Activated CD8-positive, alpha-beta memory T cell treated with anti-CD3 and anti-CD28 coated beads for 48 hours (primary cell): ENCODE measurements at places on chromosomes 5 and 9.

- no peak for DNase-seq
These were observed 20.6 kb upstream of the NR5A1 start for GRCh38 chr9:124527781-124528180.

DNA sequence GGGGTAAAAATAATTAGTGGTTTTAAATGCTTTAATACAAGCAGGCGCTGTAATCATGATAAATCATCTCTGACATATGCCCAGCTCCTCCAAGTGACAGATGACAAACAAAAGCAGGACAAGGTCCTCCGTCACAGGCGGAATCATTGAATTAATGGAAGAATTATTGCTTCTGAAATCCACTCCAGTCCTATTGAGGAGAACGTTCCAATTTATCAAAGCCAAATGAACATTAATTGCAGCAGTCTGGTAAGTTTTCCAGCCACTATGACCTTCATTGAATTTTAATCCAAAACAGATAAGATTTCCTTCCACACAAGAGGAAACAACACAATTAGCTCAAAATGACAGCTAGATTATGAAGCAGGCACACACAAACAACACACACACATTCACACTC, 136.8 kb downstream of the ASTN2 start:
- no peak for DNase-seq

DNA sequence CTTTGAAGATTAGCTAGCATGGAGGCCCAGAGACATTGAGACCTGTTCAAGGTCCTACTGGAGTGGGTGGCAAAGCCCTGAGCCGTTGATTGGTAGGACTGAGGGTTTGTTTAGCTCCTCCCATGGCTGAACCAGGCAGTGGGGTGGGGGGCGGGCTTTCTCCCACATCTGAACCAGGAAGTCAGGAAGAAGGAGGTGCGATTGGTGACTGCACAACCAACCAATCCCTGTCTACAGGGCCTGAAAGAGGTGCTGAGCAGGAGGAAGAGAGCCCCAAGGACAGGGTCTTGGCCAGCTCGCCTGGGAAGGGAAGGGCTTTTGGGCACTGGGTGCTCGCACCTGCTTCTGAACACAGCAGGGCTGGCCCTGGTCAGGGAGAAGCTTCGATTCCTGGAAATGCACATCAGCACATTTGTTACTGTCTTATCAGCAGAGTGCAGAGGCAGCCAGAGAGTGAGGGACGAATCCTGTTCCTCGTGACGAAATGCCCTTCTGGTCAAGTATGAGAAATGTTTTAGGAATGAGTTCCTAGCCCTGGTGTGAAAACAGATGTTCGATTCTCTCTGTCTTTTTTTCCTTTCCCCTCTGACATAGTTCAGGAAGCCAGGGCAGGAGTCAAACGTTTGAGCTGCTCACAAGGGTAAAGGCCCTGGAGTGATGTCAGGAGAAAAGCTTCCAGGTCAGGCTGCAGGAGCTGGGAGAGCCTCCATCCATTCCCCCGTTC, 294.8 kb upstream of the KLF4 start:
- DNase-seq, result no peak

- DNase-seq, result no peak
These were observed 61.0 kb upstream of the TARS1 start for GRCh38 chr5:33379757-33380156.

DNA sequence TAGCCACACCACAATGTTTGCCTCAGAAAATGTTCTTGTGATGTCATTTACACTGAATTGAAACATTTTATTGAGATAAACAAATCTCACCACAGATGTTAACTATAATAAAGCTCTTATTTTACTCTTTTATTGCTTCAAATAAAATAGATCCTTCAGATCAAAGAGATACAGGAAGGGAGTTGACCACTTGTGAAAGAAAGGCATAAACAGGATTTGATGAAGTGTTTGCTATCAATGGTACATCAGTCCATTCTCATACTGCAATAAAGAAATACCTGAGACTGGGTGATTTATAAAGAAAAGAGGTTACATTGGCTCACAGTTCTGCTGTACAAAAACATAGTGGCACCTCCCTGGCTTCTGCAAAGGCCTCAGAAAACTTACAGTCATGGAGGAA, 40.2 kb upstream of the OR13F1 start:
- no peak for DNase-seq

DNA sequence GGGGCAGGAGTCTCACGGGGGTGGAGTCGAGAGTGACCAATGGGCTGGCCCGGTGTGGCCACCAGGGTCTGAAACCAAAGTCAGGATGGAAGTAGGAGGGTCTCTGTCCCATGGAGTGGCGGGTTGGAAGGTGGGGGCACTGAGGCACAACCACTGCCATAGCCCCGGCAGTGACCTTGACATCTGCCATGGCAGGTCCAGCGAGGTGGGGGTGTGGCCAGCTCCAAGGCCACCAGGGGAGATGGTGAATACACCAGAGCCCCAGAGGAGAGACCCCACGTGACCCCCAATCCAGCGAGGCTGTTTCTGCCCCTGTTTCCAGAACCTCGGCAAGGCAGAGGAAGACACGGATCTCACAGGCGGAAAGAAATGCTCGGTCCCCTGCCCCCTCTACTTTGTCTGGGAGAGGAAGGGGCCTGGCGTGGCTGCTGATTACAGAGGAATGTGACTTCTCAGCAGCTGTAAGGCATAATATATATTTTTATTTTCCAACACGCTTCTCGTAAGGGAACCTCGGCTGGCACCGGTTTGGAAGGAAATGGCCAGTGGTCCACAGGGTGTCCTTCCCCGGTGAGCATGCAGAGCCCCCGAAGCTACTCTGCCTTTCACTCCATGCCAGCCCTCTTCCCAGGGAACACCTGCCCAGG, 105.7 kb upstream of the SARDH start:
- DNase-seq, result no peak

GRCh38 chr5:74648835-74649293, 8.3 kb upstream of the ENC1 start:
- no peak for DNase-seq

GRCh38 chr5:76489877-76490688, 87.0 kb downstream of the IQGAP2 start:
- no peak for DNase-seq

DNA sequence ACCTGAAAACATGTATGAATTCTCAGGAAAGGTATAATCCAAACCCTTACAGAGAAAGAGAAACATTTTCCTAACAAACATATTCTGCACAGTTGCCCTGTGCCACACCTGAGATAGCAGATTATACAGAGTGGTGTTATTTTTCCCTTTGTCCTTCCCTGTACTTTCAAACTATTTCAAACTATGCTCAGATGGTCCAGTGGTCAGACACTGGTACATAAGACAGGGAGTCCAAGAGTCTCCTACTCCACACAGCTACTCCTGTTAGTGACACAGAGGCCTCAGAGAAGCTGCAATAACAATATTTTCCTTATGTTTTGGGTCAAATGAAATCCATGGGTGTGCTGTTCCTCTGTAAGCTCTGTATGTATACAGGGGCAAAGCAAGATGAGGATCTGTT, 30.0 kb upstream of the SLC22A5 start:
- no peak for DNase-seq

DNA sequence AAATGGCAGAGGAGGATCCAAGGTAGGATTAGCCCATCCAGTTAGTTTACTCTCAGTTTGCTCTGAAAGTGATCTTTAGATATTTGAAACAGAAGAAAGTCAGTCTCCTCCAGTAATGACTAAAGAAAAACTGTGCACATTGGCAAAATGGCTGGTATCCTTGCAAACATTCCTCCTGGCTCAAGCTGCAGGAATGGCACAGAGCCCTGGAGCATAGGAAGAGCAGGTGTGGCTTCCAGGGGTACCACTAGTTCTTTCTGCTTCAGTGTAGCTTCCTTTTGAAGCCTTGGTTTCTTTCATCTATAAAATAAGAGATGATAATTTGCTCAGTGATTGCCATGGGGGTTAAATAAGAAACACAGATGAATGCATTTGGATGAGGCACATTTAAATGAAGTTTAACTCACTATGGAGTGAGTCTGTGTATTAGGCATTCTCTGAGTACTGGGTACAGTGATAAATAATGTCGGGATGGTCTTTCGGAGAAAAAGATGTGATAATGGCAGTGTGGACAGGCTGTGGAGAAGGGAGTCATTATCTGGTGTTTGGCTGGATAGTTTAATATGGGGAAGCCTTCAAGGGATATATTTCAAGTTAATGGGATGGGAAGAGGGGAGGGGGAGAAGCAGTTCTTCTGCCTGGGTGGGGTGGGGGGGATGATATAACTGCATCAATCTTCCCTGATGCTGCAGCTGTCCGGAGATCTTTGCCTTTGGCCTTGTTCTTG, 217.3 kb upstream of the KLF4 start:
- no peak for DNase-seq

DNA sequence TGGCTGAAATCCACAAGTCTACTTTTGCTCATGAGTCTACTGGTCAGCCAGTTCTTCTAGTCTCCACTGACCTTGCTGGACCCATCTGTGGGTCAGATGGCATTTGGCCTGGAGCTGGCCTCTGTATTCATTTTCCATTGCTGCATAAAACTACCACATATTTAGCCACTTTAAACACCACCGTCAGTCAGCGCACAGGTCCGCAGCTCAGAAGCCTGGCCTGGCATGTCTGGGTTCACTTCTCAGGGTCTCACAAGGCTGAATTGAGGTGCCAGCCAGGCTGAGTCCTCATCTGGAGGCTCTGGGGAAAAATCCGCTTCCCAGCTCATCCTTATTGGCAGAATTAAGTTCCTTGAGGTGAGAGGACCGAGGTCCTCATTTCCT, 54.7 kb downstream of the BARX1 start:
- DNase-seq, result no peak

DNA sequence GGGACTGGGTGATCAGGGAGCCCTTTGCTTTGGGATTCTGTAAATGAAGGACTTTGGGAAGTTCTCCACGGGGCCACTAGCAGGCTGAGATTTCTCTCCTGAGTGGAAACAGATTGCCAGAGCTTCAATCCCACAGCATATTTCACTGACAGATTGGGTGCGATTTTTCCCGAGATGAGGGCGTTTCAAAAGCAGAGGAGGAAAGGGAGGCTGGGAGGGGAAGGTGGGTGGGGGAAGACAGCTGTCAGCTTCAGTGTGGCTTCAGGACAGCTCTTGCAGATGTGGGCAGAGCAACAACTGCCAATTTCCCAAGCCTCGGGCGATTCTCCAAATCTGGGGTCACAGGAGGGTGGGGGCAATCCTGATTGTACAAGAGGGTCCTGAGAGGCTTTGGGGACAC, 258.5 kb upstream of the ADRA1B start:
- DNase-seq, result no peak

DNA sequence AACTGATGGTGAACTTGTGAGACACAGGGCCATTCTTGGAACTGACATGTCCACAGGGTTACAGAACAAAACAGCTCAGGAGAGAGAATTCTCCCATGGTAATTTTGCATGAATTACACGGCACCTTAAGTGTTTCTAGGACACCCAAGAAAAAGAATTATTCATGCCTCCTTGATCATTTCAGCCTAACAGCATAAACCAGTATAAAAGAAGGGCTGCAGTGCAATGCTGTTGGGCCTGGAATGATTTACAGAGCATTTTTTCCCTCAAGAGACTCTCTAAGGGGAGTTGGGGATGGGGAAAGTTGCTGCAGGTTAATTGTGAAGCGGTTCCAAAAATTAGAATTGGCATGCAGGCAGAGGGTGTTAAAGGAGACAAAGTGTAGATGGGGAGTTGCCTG, 136.4 kb upstream of the FBXL7 start:
- no peak for DNase-seq
